Spleen (tissue), 13 donors: ENCODE measurements at places on chromosomes 4 and X.

- no peak for DNase-seq
Measured at GRCh38 chr4:154467886-154468285, 23.7 kb downstream of the DCHS2 start.

- DNase-seq = no peak
Measured at GRCh38 chrX:105323928-105324327, 103.4 kb upstream of the TEX13A start.

DNA sequence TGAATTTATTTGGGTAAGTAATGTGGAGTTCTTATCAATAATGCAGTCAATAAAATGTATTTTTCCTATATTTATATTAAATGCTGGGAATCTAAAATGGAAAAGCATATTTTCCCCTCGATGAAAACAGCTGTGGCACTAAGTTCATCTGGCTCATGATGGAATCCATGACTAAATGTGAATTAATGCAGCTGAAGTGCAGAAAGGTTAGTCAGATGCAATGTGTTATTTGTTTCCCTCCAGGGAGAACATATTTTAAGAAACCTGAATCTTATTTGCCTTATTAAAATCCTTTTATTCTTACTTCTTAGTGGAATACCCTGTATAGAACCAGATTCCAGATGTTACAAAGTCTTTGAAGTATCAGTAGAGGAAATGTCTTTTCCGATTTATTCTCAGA, 247.9 kb downstream of the ARHGAP24 start:
- DNase-seq = no peak

GRCh38 chr4:44538534-44538933, 89.9 kb upstream of the KCTD8 start:
- DNase-seq = no peak

DNA sequence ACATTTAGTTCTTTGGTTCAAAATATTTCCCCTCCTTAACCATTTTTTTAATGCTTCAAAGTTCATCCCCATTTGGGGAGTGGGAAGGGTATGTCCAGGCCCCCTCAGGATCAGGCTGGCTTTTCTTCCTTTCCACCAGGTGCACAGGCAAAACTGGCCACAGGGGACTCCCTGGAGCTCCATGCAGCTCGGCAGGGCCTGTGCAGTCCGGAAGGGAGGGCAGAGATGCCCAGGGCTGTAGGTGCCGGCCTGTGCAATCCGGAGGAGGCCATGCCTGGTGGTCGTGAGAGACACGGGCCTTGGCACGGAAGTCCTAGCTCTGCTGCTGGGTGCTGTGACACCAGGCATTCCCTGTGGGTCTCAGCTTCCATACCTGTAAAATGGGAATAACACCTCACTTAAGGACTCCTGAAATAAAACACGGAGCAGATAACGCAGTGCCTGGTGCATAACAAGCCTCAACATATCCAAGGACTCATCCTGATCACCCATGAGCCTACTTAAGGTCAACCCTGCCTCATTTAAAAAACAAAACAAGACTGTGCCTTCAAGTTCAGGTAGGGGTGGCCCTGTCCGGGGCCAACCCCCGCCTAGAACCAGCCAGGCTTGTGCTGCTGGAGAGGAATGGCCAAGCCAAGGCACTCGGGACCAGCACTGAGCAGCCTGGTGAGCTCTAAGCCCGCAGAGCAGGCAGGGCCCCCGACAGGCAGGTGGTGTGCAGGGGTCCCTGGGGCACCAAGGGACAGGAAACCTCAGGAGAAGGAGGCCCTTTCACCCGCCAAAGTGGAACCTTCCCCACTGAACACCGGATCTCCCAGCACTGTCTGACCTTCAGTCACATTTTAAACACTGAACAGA, 21.2 kb upstream of the CYP4V2 start:
- DNase-seq = no peak

GRCh38 chr4:20565075-20565721, 135.1 kb upstream of the PACRGL start:
- DNase-seq = no peak

DNA sequence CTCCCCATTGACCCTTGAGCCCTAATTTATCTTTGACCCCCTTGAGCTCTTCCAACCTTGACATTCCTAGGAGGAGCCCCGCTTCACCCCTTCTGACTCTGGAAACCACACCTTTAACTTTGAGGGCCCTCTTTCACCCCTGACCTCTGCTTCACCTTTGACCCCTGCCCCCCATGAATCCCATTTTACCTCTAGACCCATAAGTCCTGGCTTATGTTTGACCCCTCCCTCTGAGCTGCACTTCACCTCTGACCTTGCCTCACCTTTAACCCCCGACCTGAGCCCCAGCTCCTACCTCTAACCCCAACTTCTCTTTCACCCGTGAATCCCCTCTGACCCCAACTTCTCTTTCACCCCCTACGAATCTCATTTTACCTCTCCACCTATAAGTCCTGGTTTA, 169.7 kb downstream of the THOC2 start:
- no peak for DNase-seq

- no peak for DNase-seq
Measured at GRCh38 chrX:39856472-39857121, 241.2 kb downstream of the BCOR start.

DNA sequence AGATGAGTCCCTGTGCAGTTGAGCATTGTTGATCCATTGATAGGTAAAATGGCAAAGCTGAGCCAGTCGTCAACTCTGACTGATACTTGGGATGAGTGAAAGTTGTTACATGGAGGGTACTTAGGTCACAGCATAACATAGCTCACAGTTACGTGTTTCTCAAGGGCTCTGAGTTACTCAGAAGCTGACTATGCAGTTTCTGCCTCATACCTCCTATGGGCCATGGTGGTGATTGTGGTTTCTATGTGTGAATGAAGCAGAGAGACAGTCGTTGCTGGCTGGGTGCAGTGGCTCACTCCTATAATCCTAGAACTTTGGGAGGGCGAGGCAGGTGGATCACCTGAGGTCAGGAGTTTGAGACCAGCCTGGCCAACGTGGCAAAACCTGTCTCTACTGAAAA, 30.8 kb downstream of the FRMPD3 start:
- no peak for DNase-seq

- no peak for DNase-seq
Measured at GRCh38 chr4:101274888-101275752, 72.2 kb downstream of the PPP3CA start.

GRCh38 chr4:23969635-23970145, 79.8 kb upstream of the PPARGC1A start:
- DNase-seq = no peak

- DNase-seq = no peak
Measured at GRCh38 chrX:14546190-14546589, 16.9 kb downstream of the GLRA2 start.

DNA sequence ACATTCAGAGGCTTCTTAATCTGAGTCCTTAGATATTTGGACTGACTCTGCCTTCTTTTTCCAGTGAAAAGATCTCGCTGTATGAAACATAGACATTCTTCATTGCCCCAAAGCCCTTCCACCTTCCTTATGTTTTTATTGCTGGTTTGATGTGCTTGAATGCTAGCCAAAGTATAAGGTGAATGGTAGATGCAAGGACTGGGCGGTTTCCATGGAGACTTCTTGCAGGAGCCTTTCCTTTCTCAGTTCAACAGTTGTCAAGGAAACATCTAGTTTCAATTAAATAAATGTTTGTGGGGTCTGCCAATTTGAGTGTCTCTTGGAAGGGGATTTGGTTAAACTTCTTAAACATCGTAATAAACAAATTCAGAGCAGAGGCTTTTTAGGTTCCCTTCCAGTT, 46.0 kb downstream of the REPS2 start:
- no peak for DNase-seq

GRCh38 chr4:71232056-71232430, 106.8 kb upstream of the SLC4A4 start:
- no peak for DNase-seq

DNA sequence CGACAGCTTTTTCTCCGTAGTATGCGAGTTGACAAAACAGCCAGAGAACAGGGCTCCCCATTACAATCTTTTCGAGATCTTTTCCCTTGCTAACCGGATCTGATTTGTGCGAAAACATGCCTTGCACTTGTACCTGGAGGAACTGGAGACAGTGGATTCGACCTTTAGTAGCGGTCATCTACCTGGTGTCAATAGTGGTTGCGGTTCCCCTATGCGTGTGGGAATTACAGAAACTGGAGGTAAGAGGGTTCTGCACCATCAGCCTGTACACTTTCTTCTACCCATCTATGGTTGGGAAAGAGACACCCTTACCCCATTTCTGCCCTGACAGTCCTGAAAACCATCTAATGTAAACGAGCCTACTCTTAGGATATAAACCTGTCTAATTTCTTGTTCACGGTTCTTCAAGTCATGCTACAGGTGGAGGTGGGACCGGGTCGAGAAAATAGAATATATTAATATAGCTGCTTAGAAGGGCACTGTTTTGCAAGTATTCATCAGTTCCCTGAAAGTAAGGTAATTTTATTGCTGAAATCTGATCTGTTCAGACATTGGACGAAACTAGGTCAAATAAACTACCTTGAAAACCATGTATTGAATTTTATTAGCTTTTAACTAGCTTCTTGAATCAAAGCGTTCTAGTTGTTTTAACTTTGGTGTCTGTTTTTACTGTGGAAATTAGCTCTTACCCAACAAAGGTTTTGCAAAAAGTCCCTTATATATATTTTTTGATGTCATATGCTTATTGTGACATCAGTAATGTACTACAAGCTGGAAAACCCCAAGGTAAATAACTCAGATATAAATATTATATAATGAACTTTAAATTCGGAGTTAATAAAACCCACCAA, 869 bp downstream of the TMEM184C start:
- DNase-seq = no peak

- no peak for DNase-seq
Measured at GRCh38 chr4:81522711-81523110, 51.0 kb upstream of the RASGEF1B start.

GRCh38 chrX:100407784-100408712, 2.0 kb downstream of the PCDH19 start:
- no peak for DNase-seq

DNA sequence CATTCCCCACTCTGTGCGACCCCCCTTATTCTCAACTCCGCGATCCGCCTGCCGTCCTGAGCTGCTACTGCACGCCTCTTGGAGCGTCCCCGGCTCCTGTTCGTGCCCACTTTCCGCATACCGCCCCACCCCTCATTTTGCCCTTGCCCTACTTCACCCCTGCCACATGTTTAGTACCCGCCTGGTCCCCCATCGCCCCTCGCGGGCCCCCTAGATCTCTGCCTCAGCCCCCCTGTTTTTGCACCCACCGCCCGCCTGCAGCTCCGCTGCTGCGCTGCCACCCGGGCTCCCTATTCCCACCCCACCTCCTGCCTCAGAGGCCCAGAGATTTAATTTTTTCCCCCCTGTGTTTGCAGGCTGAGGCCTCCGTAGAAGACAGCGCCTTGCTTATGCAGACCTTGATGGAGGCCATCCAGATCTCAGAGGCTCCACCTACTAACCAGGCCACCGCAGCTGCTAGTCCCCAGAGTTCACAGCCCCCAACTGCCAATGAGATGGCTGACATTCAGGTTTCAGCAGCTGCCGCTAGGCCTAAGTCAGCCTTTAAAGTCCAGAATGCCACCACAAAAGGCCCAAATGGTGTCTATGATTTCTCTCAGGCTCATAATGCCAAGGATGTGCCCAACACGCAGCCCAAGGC, 1.4 kb downstream of the MAGED1 start:
- no peak for DNase-seq

- no peak for DNase-seq
Measured at GRCh38 chr4:123843137-123843536, 446.5 kb downstream of the SPRY1 start.

DNA sequence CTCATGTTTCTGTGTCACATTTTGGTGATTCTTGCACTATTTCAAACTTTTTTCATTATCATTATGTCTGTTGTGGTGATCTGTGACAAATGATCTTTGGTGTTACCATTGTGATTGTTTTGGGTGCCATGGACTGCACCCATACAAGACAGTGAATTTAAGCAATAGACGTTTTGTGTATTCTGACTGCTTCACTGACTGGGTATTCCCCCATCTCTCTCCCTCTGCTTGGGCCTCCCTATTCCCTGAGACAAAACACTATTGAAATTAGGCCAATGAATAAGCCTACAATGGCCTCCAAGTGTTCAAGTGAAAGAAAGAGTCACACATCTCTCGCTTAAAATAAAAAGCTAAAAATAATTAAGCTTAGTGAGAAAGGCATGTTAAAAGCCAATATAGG, 60.2 kb downstream of the BANK1 start:
- DNase-seq = no peak

GRCh38 chr4:56874923-56875322, 32.8 kb upstream of the REST start:
- DNase-seq = no peak

DNA sequence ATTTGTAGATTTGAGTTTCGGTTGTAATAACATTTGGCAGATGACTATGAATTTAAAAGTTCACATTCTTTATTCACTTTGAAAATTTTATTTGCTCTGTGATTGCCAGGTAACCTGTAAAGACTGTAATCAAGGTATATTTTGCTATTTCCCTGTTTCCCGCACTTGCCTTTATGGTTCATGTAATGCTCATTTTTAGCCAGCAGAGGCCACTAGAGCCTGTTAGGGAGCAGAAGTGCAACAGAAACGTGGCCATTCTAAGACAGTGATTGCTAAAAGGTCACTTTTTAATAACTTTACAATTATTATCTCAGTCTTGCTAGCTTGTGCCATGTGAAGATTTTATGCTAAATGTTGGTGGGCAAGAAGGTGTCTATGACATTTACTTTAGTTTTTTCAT, 12.4 kb downstream of the YIPF6 start:
- no peak for DNase-seq

DNA sequence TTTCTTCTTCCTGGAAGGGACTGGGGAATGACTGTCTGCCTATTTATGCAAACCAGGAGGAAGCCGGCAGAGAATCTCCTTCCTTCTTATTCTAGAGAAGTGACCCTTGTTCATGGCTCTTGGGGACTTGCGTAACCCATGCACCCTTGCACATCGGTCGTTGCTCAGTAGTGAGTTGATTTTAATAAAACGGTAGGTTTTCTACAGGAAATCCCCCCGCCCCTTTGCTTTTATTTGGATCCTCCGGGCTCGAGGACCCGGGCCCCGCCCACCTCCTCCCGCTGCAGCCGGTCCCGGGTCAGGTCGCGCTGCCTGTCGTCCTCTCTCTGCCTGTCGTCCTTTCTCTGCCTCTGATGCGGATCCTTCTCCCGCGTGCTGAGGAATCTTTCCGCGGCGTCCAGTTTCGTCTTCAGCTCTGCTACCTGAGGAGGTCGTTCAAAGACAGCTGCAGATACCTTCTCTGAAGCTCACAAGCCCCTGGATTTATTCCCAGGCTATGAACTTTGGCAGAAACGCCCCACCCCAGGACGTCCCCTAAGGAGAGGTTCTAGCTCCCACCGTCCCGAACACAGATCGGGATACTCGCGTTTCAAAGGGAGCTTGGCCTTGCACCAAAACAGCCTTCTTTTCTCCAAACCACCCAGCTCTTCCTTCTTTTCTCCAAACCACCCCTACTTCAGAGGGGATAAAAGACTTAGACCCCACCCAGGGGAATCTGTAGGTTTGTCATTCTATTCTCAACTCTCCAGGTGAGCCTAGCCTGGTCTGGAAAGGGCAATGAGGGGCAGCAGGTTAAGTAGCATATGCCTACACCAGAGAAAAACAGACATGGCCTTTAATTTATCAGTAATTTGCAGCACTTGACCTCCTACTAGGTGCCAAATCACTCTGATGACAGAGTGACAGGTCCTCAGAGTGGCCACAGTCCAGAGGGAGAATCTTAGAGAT, 7.0 kb downstream of the TNIP3 start:
- DNase-seq = peak; percentile 81

GRCh38 chr4:89447543-89447942, 139.9 kb upstream of the GPRIN3 start:
- no peak for DNase-seq

- DNase-seq = no peak
Measured at GRCh38 chr4:179110816-179111215, 1668.6 kb upstream of the AGA start.

GRCh38 chr4:169975838-169976796, 50.1 kb downstream of the MFAP3L start:
- DNase-seq = no peak

GRCh38 chr4:3879681-3880614, 113.8 kb downstream of the ADRA2C start:
- peak; percentile 83 for DNase-seq
